Occipital lobe (tissue), 3 donors: ENCODE measurements at places on chromosomes 11 and 22. TPM values are rescaled to one million over a fixed set of nuclear protein-coding genes. Genes with fewer than 3 reads are reported as not detected.

Gene ZBTB44
- total RNA-seq, result 180 TPM

Gene FAT3
- 172 TPM for total RNA-seq

Gene TTLL12
- 31.4 TPM for total RNA-seq

Gene SLC29A2
- total RNA-seq, result 1.4 TPM

Gene BATF2
- total RNA-seq, result not detected

Gene CAVIN3
- total RNA-seq, result 2.5 TPM

Gene C22orf23
- 0.31 TPM for total RNA-seq
